Heart right ventricle (tissue), 16 donors: ENCODE measurements at places on chromosomes 16 and 17. TPM values are rescaled to one million over a fixed set of nuclear protein-coding genes. Genes with fewer than 3 reads are reported as not detected.

- DNase-seq: peak; percentile 73
Observed at GRCh38 chr17:67689534-67690177, 28.1 kb upstream of the NOL11 start.

SEBOX gene
- total RNA-seq: not detected

GRCh38 chr17:43737722-43738121, 20.9 kb downstream of the SOST start:
- no peak for DNase-seq

HAS3 gene
- total RNA-seq: 0.15 TPM

PTGES3L gene
- 37.4 TPM for total RNA-seq

FBXL16 gene
- total RNA-seq: 0.07 TPM
